ENCODE measurements at places on chromosomes 6 and 20. TPM values are rescaled to one million over a fixed set of nuclear protein-coding genes. Genes with fewer than 3 reads are reported as not detected.

Gene BPIFB2
- not detected for polyA plus RNA-seq

Gene SULF2
- 1.5 TPM for polyA plus RNA-seq

Gene ITCH
- 20.3 TPM for polyA plus RNA-seq

Gene NOL4L
- polyA plus RNA-seq: 6.7 TPM

Gene LY6G5B
- polyA plus RNA-seq: 7.0 TPM

Gene C6orf132
- 1.1 TPM for polyA plus RNA-seq

- no peak for DNase-seq
Observed at GRCh38 chr6:71309656-71310055, 21.0 kb downstream of the OGFRL1 start.

GRCh38 chr6:40912158-40912946 lies 126.7 kb downstream of the UNC5CL start:
- no peak for DNase-seq

GRCh38 chr20:52893498-52893897 lies 78.7 kb upstream of the TSHZ2 start:
- no peak for DNase-seq

DNA sequence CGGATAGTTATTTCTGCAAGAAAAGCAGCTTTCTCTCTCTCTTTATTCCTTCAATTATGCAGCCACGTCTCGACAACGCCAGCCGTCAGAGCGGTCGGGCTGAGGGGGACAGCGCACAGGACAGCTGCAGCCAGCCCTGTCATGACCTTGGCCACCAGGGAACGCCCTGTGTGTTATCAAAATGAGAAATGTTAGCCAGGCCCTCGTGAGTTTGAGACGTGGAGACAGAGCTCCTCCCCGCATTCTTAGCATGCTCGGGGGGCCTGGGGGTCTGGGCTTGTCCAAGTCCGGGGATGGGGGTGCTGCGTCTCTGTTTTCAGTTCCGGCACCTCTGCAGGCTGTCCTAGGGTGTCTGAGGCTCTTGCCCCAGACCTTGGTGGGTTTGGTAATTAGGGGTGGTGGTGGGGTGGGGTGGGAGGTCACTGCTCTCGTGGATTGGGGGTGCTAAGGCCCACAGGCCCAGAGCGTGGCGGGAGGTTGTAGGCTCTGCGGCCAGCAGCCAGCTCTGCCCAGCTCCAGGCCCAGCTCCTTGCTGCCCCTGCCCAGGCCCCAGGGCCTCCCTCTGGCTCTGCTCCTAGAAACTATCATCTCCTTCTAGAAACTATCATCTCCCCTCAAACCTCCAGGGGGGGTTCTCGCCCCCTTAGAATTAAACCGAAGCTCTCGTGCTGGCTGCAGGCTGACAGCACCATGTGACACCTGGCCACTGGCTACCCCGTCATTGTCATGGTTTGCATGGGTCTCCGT lies 54.3 kb upstream of the GATA5 start:
- no peak for DNase-seq

GRCh38 chr6:144673807-144674206 lies 388.7 kb downstream of the UTRN start:
- DNase-seq: no peak

DNA sequence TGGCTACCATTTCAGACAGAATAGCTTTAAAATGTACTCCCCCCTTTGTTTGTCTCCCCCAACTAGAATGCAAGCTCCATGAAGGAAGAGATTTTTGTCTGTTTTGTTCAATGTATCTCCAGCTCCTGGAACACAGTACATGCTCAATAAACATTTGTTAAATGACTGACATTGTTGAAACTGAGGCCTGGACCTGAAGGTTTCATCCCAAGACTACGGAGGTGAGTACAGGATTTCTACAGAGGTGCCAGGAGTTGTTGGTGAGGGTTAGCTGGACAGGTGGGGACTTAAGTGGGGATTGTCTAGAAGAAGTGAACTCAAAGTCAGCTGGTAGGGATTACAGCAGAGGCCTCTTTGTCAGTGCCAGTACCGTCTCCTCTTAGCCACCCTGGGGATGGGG lies 19.4 kb downstream of the VEGFA start:
- DNase-seq: no peak

DNA sequence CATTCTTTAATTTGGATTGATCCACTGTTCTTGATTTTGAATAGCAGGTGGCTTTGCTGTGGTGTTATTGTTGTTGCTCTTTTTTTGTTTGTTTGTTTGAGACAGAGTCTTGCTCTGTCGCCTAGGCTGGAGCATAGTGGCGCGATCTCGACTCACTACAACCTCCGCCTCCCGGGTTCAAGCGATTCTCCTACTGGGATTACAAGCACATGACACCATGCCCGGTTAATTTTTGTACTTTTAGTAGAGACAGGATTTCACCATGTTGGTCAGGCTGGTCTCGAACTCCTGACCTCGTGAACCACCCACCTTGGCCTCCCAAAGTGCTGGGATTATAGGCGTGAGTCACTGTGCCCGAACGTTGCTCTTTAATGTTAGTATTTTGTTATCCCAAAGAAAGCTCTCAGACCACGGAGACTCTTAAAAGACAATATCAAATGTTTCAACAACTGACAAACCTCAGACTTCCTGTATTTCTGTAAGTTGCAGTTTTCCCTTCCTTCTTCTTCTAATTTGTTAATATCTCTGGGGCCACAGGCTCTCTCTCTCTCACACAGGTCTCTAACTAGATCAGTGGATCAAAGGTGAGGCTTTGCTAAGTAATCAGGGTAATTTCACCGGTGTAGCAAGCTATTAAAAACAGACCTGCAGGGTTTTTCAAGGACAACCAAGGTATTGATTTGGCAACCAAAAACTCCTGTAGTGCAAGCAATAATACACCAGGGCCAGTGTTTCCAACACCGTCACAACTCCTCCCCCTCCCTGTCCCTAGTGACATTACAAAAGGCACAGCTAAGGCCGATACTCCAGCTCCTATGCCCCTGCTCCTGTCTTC lies 48.8 kb upstream of the ZNF217 start:
- no peak for DNase-seq

DNA sequence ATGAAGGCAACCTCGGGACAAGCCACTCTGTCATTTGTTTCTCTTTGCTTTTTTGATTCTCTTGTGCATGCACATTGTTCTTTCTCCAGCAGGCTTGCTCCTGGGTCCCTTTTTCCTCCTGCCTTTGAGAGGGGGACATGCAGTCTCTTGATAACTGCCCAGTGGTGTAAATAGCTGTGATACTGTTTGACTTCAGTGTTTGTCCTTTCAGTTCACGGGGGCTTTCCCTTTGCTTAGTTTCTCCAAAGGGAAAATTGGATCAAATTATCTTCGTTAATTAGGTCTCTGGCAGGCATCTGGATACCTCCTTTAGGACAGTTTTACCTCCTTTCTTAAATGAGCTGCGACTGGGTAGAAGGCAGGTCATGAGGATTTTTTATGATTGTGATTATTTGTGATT lies 41.5 kb downstream of the RALGAPB start:
- no peak for DNase-seq
